Activated CD8-positive, alpha-beta memory T cell treated with anti-CD3 and anti-CD28 coated beads, Interleukin-2, amount 10 ng/mL, durations not matched to agents 7 days and 5 days (primary cell): ENCODE measurements at places on chromosomes 16 and 17.
A peak's percentile ranks its signal among the peaks of the same experiment; 100 is the strongest.

DNA sequence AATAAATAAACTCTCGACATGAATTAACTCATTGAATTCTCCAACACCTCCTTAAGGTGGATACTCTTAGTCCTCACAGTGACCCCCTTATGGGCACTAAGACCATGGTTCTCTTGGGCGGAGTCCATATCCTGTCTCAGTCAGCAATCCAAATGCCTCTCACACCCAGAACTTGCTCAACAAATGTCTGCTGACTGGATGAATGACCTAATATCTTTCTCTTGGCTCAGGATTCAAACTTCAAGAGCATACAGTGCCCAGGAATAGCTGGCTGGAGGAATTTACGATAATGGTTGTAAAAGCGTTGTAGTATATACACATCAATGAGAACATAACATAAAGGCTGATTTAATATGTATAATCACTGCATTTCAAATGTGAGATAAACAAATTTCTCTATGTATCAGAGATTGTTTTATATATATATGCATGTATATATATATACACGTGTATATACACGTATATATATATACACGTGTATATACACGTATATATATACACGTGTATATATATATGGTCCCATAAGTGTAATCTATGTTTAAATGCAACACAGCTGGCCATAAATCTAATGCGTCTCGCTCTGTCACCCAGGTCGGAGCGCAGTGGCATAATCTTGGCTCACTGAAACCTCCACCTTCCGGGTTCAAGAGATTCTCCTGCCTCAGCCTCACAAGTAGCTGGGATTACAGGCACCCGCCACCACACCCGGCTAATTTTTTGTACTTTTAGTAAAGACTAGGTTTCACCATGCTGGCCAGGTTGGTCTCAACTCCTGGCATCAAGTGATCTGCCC lies 6.5 kb upstream of the UBB start:
- DNase-seq, result no peak

GRCh38 chr16:72908362-72909167 lies 139.4 kb downstream of the ZFHX3 start:
- no peak for DNase-seq

DNA sequence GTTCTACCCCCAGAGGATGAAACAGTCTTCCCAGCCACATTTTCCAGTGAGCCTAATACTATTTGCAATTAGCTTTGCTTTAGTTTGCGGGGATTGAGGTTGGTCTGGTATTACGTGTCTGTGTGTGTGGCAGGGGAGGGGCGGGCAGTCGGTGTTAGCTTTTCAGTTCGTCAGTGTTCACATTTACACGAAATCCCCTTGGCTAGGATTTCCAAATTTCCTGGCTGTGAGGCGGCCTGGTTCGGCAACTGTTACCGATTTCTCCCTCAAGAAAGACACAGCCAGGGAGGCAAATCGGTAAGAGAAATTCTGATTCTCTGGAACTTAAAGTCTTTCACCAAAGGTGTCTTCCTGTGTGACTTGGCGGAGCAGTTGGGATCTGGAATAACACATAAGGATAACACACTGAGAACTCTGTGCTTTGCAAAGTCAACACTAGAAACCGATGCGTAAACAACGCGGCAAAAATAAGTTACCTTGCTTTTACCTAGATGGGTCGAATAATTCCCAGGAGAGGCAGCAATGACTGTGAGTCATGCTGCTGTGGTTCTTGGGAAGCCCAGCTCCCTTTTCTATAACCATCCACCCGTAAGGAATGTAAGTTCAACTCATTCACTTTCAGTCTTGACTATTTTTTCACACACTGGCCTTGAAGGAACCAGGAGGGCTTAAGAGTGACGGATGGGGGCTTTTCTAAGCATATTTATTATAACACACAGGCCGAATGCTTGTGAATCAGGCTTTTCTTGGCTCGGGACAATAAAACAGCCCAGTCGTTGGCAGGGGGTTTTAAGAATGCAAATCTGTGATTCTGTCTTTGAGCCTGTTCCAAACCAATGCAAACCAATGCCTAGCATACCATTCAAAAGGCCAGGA lies 24.2 kb downstream of the GPRC5B start:
- DNase-seq, result no peak

- no peak for DNase-seq
Observed at GRCh38 chr16:88393034-88393433, 10.3 kb downstream of the ZNF469 start.

DNA sequence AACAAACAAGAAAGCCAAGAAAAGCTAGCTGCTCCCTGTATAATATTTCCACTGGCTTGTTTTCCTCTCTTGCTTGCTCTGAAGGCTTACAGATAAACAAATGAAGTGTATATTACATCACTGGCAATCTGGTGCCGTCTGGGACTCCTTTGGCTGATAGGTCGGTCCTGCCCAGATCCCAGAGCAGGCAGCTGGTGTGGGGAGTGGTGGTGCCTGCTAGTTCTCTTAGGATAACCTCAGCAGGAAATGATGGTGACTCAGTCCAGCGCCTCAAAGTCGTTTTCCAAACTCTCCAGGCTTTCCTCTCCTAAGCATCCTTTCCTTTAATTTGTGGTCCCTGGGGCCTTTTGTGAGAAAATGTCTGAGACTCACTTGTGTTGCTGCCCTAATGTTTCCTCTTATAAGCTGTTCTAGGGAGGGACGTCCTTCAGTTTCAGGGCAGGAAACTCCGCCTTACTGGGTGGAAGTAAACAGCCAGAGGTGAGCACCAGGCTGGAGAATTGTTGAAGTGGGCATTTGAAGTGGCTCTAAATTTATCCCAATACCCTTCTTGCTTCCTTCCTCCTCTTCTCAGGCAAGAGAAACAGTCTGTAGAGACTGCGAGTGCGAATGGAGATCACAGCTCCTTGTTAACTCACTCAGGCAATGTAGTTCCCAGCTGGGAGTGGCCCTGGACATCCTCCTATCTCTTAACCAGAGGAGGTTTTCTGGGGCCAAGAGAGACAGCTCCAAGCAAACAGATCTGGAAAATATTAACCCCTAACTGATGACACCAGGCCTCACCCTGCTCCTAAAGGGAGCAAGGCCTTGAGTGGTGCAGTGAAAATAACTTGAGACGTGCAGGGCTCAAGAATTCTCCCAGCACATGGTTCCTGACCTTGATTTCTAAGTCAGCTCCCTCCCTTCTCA lies 34.9 kb downstream of the CD300LF start:
- DNase-seq, result no peak

DNA sequence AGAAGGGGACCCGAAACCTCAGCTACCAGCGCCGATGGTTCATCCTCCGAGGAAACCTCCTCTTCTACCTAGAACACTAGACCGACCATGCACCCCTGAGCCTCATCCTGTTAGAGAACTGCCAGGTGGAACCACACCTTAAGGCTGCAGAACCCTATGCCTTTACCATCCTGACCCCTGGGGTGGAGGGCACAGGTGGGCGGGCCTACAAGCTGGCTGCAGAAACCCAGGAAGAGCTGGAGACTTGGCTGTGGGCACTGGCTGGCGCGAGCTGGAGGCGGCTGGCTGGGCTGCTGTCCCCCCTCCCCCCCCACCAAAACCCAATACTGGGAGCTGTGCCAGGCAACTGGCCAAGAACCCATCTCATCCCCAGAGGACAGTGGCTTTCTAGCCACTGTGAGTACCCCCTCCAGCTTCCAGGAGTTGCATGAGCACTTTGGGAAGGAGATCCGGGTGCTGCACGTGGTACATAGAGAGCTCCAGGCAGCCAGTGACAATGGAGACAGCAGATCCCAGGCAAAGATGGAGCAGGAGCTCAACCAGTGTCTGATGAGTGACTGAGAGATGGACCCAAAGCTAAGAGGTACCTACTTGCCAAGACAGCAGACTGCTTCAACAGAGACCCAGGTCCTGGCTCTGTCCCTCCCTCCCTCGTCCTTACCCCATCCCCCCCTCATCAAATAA lies 1.4 kb upstream of the CD2BP2 start:
- peak; percentile 54 for DNase-seq

GRCh38 chr17:1714427-1714979 lies 4.3 kb upstream of the TLCD2 start:
- peak; percentile 56 for DNase-seq

- DNase-seq, result no peak
Observed at GRCh38 chr17:14759325-14759724, 458.4 kb downstream of the HS3ST3B1 start.

DNA sequence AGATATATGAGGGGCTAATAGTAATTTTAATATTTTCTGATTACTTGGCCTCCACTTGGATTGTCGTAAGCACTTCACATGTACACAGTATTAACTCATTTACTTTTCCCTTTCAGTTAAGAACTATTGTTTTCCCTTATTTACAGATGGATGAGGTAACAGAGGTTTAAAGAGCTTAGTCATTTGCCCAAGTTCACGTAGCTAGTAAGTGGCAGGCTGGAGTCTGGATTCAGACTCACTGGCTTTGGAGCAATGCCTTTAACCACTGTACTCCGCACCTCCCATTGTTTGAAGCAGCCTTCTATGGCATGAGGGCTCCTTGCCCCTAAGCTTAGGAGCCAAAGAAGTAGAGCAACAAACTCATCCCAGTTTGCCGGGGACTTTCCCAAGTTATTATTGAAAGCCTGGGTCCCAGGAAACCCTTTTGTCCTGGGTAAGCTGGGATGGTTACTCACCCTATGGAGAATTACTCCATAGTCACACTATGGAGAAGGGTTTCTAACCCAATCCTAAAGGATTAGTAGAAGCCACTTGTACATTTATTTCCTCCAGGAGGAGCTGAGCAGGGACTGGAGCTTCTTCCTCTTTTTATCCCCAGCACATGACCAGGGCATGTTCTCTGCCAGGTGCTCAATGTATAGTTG lies 12.3 kb downstream of the FOXL1 start:
- DNase-seq, result no peak

DNA sequence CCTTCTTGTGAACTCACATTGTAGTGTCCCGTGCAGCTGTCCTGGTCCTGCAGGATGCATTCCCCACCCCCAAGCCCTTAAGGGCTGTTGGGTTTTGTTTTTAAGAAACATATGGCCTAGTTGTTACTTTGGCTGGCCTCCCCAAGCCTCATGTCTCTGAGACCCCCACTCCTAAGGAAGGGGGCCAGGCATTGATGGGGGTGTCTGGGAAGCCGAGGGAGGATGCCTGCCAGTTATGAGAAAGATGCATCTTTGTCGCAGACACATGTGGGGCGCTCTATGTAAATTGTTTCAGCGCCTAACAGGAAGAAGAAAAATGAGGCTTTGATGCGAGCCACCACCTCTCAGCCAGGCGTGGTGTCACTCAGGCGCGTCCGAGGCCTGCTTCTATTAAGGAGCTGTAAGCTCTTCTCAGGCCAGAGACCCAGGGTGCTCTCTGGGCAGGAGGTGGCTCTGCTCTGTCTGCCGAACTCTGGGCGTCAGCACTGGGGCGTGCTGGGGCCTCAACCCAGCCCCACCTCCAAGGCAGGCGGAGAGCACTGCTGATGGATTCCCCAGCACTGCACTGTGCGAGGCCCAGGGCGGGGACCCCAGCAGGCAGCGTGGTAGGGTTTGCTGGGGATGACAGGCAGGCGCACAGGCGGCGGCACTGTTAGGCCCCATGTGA lies 70.6 kb downstream of the SREBF1 start:
- DNase-seq, result no peak

- no peak for DNase-seq
Observed at GRCh38 chr17:74702116-74702871, 10.4 kb downstream of the CD300LF start.

GRCh38 chr17:49117587-49118230 lies 14.9 kb upstream of the B4GALNT2 start:
- DNase-seq, result no peak

- no peak for DNase-seq
Observed at GRCh38 chr16:67137605-67138004, 13.2 kb downstream of the B3GNT9 start.

GRCh38 chr17:32584792-32585191 lies 98.0 kb downstream of the CDK5R1 start:
- DNase-seq, result no peak

- no peak for DNase-seq
Observed at GRCh38 chr17:29215717-29216116, 30.9 kb upstream of the CRYBA1 start.

- no peak for DNase-seq
Observed at GRCh38 chr17:65813306-65813705, 251.9 kb upstream of the AXIN2 start.

- no peak for DNase-seq
Observed at GRCh38 chr16:19283637-19284036, 1.9 kb upstream of the CLEC19A start.

DNA sequence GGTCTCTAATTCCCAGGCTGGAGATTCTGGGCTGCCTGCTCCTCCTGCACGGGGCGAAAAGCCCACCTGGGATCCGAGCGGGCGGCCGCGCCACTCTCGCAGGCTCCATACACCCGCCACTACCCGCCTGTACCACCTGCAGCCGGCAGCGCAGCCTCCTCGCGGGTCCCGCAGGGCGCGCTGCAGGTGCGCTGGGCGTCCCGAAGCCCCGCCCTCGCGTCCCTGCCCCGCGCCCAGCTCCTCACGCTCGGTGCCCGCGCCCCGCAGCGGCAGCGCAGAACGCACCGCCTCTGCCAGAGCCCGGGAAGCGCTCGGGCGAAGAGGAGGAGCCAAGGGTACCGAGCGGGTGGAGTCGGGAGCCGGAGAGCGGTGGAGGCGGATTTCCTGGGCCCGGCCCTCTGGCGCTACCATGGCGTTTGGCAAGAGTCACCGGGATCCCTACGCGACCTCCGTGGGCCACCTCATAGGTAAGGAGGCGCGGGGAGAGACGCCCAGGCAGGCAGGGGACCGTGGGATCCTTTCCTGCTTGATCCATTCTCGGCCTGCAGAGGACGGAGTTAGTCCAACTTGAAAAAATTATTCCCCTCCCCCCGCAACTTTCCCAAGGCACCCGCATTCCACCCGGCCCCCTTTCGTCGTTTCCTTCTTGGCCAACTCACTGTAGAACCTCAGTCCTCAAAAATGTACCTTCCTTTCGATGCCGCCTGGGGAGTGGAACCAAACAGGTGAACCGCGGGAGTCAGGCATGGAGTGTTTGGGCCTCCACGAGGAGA lies at the start of gene TOM1L1:
Gene TOM1L1, plus strand, starts transcription at position 396 of the 773 bp plus-strand sequence. Its CDS starts 14 bp downstream, at position 410.
- no peak for DNase-seq

DNA sequence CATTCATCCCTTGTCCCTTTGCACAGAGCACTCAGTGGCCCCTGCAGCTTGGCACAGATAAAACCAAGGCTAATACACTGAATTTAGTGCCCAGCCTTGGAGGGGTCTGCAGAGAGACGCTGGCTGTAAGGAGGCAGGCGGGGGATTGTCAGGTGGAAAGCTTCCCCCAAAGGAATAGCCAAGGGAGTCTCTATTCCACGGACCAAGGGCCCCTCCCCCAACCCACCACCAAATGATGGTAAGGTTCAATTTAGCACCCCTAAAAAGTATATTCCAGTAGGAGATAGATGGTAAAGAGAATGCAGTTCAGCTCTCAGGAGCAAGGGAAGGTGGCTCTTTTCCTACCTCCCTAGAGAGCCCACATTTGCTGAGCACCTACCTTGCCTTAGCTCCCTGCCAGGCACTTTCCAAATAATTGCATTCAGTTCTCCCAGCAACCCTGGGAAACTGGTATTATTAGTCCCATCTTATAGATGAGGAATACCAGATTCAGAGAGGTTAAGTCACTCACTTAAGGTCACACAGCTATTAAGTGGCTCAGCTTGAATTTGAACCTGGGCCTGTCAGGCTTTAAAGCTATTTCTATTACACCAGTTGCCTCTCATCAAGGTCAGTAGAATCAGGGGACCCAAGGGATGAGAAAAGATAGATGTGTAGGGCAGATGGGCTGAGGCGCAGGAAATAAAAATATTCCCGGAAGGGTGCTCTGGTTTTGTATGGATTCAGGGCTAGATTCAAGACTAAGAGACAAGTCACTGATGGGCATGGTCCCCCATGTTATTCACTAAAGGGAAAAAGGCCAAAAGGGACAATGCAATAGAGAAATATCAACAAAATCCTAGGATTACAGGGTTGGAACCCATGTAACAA lies 20.0 kb upstream of the ZFHX3 start:
- DNase-seq, result no peak
